ENCODE measurements at places on chromosomes 6 and 20.

- DNase-seq: peak; percentile 43
These were observed 331.8 kb downstream of the RIMS1 start for GRCh38 chr6:72218125-72218524.

GRCh38 chr20:51494241-51495110 is 48.0 kb downstream of the NFATC2 start:
- no peak for DNase-seq

GRCh38 chr6:53119772-53120409 is 28.8 kb downstream of the GCM1 start:
- peak; percentile 89 for DNase-seq

DNA sequence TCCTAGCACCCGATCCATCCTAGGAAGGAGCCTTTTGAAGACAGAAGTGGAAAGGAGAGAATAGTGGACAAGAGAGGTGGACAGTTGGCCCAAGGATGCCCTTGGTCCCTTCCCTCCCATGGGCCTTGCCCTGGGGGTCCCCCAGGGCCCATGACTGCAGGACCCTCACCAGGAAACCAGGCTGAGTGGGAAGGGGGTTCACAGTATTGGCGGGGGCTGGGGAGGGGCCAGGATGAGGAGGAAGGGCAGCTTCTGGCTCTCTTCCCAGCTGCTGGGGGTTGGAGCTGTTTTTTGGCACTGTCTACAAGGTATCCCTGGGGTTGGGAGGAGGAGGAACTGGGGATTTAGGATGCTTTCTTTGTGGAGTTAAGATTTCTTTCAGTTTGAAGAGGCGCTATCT is 4.0 kb upstream of the DSN1 start:
- DNase-seq: no peak

DNA sequence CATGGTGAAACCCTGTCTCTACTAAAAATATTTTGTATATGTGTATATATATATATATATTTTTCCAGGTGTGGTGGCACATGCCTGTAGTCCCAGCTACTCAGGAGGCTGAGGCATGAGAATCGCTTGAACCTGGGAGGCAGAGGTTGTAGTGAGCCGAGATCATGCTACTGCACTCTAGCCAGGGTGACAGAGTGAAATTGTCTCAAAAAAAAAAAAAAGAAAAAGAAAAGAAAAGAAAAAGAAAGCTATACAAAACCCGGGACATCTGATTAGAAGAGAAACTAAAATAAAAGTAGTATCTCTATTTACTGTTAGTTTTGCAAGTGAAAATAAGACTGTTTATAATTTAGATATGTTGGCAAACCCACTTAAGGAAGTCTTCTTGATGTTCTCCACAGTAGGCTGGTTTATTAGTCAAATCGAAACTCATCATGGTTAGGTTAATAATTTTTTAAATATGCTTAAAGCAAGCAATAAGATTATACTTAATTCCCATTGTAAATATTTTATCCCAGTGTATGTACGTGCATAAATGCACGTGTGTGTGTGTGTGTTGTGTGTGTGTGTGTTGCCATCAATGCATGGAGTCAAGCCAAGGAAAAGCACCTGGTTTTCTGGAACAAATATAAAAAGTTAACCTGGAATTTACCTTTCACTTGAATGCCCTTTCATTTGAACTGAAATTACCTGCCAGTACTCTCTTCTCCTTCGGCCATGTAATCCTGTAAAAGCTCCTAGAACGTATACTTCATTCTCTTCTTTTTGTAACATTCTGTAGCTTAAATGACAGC is 7.1 kb downstream of the VNN2 start:
- DNase-seq: no peak

DNA sequence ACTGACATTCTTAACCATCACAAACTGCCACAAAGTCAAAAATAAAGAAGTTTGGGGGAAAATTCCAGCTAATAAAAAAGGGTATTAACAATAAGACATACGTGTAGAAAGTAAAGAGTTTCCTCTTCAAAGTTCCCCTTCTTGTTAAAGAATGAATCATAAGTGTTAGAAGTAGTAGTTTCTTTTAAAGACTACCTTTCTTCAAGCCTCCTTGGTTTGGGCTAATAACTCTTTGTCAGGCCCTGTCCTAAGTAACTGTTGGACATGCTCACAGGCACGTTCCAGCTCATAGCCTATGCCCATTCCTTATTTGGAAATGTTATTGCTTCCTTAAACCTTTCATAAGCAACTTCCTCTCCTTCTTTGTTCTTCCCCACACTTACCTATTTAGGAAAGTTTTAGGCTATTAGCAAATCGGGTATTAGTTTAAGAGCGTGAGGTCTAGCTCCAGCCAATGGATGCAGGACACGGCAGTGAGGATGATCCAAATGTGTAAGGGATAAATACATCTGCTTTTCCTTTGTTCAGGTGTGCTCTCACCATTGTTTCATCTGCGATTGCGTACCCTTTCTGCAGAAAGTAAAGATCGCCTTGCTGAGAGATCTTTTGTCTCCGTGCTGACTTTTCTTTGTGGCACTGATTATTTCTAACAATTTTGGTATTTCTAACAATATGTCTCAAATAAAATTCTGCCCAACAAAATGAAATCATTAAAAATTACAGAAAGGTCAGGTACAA is 64.9 kb downstream of the CHD6 start:
- DNase-seq: no peak

DNA sequence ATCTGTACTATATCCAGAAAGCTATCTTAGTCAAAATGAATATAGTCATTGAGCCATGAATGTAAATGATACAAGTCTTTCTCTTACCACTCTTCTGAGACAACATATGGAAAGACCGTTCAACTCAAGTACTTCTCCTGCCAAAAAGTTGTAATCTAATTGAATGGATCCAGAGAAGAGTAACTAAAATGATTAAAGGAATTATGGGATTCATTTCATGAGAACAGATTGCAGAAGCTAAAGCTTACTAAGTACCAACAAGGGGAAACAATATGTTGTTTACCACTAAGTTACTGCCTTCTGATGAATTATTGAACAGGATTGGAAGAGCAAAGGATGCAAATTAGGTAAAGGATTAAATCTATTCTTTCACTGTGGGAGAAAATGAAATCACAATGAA is 2.0 kb upstream of the LGSN start:
- DNase-seq: no peak

DNA sequence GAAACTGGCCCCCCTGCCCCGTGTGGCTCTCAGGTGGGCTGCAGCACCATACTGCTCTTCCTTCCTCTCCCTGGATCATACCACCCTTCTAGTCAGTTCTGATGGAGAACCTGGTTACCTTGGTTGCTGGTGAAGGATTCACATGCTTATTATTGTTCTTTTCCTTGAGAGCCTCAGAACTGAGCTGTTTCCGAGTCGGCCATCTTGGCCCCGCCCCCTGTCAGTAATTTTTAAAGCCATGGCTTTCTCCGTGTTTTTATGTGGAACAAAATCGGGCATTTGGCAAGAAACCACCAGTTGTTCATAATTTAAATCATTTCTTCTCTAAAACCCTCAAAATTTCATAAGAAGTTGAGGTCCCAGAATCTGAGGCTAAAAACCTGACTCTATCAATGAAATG is 493.8 kb downstream of the NKAIN2 start:
- no peak for DNase-seq

GRCh38 chr6:135209803-135210202 is 28.7 kb downstream of the MYB start:
- no peak for DNase-seq

DNA sequence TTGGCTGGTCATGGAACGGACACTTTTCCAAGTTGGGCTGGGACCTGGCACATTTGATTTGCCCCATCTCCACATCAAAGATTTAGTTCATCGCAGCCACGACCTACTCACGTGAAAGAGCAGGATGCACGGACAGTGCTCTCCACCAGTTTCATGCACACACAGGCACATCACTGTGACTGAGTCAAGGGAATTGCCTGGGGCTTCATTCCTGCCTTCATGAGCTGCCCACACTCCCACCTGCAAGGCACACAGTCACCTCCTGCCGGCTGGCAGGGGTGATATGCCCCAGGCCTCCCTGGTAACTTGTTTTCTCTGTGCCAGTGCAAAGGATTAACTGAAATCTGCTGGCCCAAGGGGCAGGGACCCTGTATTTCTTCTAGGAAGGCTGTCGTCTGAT is 23.3 kb upstream of the CST1 start:
- DNase-seq: no peak

GRCh38 chr6:68633972-68634725 is 933 bp upstream of the ADGRB3 start:
- DNase-seq: peak; percentile 6

DNA sequence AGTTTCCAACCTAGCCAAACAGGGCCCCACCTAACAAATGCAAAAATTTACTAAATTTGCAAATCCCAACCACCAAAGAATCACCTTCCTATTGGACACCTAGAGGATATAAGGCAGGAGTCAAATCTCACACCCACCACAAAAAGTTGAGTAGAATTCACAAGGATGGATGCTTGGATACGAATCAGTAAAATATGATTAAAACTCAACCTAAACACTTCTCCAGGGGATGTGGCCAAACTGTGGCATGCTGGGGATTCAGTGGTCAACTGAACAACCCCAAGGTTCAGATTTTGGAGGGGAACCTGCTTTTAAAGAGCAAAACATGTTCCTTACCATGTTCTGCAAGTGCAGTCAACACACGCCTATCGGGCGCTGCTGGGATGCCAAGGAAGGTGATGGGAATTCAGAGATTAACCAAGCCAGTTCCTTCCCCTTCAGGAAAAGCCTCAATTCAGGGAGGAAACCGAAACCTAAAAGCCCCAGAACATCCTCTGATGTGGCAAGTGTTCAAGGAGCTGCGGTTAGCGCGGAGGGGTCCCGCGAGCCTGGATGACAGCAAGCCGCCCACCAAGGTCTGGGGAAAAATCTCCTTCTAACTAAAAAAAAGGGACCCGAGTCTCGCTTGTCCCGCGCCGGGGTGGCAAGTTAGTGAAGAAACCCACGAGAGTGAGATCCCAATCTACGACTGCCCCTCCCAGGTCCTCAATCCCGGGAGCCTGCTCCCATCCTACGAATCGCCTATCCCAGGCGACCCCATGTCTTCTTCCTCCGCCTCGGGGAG is 902 bp downstream of the SAMHD1 start:
- DNase-seq: peak; percentile 65

GRCh38 chr6:90003069-90003795 is 109.0 kb downstream of the GJA10 start:
- DNase-seq: no peak

GRCh38 chr6:138162955-138163575 is 1.3 kb downstream of the ARFGEF3 start:
- DNase-seq: no peak

GRCh38 chr6:141403103-141403502 is 729.6 kb upstream of the GJE1 start:
- no peak for DNase-seq

- DNase-seq: no peak
These were observed 278.3 kb downstream of the HIVEP2 start for GRCh38 chr6:142666599-142667185.

DNA sequence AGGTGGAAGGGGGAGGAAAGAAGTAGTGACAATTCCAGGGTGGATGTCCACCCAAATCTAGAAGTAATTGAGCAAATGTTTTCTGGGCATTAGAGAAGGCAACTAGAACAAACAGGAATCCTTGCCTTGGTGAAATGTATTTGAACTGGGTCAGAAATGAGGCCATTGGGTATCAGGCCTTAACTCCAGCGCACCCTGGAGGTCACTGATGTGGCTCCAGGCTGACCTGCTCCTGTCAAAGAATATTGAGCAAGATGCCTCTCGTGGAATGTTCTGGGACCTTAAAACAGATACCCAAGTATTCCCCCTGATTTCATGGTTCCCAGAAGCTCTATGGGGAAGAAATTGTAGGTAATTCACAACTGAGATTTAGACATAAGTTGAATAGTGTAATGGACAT is 6.9 kb downstream of the HLA-DPB1 start:
- DNase-seq: peak; percentile 8

GRCh38 chr6:106356378-106356777 is 4.1 kb upstream of the CRYBG1 start:
- DNase-seq: no peak

- peak; percentile 77 for DNase-seq
These were observed 97.8 kb downstream of the JARID2 start for GRCh38 chr6:15343490-15344191.

DNA sequence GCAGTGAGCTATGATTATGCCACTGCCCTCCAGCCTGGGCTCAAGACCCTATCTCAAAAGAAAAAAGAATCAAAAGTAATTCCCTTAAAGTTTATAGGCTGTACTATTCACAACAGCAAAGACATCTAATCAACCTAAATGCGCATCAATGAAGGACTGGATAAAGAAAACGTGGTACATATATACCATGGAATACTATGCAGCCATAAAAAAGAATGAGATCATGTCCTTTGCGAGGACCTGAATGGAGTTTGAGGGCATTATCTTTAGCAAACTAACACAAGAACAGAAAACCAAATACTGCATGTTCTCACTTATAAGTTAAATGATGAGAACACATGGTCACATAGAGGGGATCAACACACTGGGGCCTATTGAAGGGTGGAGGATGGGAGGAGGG is 16.7 kb downstream of the ZNFX1 start:
- no peak for DNase-seq

DNA sequence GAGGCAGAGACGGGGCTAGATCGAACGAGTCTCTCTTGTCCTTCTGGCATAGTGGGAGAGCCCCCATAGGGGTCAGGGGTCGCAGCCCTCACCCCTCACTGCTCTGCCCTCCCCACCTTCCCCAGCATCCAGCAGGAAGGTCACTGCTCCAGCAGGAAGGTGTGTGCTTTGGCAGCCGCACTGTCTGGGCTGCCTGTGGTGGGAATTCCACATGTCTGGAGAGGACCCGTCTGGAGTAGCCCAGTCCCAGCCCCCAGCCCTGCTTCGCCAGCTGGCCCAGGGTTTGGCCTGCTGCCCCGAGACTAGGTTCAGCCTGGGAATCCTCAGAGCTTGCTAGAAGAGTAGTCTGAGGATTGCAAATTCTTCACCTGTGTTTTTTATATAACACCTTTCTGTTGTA is 2.5 kb upstream of the R3HDML start:
- no peak for DNase-seq

All from mesenchymal stem cell (in vitro differentiated cells and primary cell).